Stimulated activated CD4-positive, alpha-beta T cell treated with anti-CD3 and anti-CD28 coated beads, Interleukin-12 subunit alpha, Interleukin-12 subunit beta, amount 100 ng/mL, for 24 hours (primary cell): ENCODE measurements at places on chromosomes 3 and 15.

- DNase-seq, result no peak
These were observed 1.4 kb downstream of the PFN2 start for GRCh38 chr3:149969110-149969939.

DNA sequence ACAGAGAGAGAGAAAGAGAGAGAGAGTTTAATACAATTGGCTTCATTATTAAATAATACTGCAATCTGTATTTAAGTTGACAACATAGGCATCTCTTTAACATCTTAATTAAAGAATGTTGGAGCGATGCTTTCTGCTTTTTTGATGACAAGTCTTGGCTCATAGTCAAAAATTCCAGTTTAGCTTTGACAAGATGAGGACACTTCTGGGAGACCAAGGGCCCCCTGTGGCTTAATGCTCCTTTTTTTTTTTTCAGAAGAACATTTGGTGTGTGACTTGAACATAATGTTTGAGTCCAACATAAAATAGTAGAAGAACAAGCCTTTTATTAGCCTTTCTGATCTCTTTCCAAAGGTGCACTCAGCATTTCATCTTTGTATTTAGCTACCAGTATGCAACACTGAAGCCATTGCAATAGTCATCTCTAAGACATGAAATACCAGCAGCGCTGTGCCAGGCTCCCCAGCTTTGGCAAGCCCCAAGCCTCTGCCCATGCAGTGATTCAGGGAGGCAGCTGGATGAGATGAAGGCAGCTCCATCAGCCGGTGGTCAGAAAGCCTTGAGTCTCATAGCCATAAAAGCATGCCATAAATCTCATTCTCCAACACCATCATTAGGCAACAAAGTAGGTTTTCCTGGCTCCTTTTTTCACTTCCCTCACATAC lies 349.4 kb upstream of the SEMA6D start:
- DNase-seq, result no peak

- no peak for DNase-seq
These were observed 586.9 kb upstream of the SGO1 start for GRCh38 chr3:20772869-20773268.

DNA sequence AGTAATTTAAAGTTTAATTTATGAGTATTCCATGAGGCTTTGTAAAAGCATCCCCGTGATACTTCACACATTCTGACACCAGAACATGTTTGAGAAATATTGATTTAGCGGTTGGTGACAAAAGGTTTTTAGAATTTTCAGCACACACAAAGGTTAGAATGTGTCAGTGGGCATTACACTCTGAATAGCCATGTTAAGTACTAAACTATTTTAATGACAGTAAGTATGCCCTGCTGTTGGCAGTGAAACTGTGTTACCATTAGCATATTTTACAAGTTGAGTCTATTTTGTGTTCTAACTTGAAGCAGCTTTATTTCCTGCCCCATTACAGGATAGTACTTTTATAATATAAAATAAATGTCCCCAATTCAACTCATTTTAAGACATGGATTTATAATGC lies 66.5 kb downstream of the ADAMTSL3 start:
- no peak for DNase-seq

GRCh38 chr3:141963301-141963700 lies 86.9 kb downstream of the ATP1B3 start:
- no peak for DNase-seq

GRCh38 chr15:69869291-69869690 lies 228.4 kb downstream of the TLE3 start:
- no peak for DNase-seq

DNA sequence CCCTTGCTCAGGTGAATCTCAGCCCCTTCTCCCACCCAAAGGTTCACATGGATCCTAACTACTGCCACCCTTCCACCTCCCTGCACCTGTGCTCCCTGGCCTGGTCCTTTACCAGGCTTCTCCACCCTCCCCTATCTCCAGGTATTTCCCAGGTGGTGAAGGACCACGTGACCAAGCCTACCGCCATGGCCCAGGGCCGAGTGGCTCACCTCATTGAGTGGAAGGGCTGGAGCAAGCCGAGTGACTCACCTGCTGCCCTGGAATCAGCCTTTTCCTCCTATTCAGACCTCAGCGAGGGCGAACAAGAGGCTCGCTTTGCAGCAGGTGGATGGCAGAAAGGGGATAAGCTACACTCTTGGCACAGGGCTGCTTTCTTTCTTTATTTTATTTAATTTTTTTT lies 4.5 kb downstream of the FAM131A start:
- no peak for DNase-seq

- DNase-seq, result no peak
These were observed 34.0 kb upstream of the HRH1 start for GRCh38 chr3:11120091-11120805.

- DNase-seq, result no peak
These were observed 1.7 kb downstream of the GABRG3 start for GRCh38 chr15:26972636-26973035.

- no peak for DNase-seq
These were observed 72.3 kb upstream of the ICE2 start for GRCh38 chr15:60551147-60551780.

- DNase-seq, result no peak
These were observed 282.1 kb downstream of the THSD4 start for GRCh38 chr15:71397377-71397776.

GRCh38 chr3:110393941-110394340 lies 677.7 kb upstream of the NECTIN3 start:
- DNase-seq, result no peak

GRCh38 chr3:115814778-115815380 lies 191.6 kb downstream of the GAP43 start:
- DNase-seq, result peak; percentile 35

- DNase-seq, result no peak
These were observed 92.9 kb downstream of the LRRC3B start for GRCh38 chr3:26715431-26715830.

- DNase-seq, result no peak
These were observed 312.2 kb downstream of the RYR3 start for GRCh38 chr15:33623010-33623409.

DNA sequence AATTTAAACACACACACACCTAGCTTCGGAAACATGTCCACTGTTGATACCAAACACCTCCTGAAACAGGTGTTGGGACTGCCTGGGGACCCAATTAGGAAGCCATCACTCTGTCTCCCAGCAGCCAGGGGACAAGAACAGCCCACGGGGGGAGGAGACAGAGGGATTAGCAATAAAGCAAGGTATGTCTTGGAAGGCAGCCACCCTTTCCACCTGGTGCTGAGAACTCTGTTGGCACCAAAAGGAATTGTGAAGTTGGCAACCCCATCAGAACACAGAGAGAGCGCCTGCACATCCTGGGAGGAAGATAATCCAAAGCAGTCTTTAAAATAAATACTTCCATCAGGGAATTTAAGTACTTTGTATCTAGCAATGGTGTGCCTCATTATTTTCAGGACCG lies 111.0 kb downstream of the ADAMTS17 start:
- no peak for DNase-seq

- DNase-seq, result no peak
These were observed 5.6 kb downstream of the AHSG start for GRCh38 chr3:186618318-186618938.

DNA sequence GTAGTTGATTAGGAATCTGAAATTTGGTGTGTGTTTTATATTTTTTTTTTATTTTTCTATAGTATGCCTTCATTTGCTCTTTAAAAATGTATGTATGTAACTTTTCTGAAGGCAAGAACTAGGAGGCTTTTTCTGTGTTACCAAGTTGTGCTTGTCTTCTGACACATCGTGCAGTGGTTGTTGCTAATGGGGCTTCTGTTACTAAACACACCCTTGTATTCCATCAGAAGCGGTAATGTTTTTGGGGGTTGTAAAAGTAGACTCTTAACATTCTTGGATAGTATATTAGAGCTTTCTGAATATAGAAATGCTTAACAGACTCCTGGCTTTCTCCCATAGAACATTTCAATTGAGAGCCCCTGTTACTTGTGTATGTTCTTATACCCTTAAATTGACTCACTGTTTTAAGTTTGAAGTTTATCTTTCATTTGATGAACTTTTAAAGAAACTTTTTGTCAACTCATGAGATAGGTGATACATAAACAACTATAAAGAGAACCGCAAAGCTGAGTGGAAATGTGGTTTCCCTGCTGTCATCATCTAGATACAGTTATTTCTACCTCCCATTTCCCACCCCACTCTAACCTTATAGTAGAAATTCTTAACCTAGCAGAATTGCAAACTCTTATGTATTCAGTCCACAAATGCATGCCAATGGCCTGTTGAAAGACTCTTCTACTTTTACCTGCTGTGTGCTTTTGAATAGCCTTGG lies 2.5 kb downstream of the TIPARP start:
- DNase-seq, result no peak

DNA sequence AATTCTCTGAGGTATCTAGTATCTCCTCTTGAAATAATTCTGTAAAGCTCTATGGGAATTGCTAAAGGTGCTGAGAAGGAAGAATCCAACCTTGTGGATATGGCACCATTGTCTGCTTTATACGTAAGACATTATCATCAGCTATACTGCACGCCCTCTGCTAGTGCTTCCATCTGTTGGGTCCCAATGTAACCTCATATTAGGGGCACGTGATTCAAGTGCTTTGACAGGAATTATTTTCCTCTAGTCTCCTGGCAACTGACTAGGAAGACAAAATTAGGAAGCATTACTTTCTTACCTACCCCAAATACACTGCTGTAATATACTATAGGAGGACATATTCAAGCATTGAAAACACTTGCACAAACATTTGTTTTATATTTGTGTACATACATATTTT lies 24.0 kb downstream of the COPS2 start:
- no peak for DNase-seq

GRCh38 chr3:9019259-9019961 lies 56.1 kb upstream of the RAD18 start:
- DNase-seq, result no peak

DNA sequence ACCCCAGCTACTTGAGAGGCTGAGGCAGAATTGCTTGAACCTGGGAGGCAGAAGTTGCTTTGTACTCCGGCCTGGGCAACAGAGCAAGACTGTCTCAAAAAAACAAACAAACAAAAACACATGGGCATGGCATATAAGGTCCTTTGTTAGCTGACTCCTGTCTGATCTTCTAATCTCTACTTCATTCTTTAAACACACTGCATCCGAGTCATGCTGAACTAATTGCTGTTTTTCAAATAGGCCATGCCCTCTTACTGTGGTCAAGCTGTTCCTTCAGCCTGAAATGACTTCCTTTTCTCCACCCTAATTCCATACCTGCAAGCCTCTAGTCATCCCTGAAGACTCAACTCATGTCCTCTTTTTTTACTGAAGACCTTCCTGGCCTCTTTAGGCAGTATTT lies 22.3 kb upstream of the SLMAP start:
- DNase-seq, result no peak

GRCh38 chr3:186790261-186790981 lies 7.0 kb downstream of the EIF4A2 start:
- DNase-seq, result no peak

- DNase-seq, result no peak
These were observed 65.5 kb downstream of the ADCY5 start for GRCh38 chr3:123383091-123384053.

DNA sequence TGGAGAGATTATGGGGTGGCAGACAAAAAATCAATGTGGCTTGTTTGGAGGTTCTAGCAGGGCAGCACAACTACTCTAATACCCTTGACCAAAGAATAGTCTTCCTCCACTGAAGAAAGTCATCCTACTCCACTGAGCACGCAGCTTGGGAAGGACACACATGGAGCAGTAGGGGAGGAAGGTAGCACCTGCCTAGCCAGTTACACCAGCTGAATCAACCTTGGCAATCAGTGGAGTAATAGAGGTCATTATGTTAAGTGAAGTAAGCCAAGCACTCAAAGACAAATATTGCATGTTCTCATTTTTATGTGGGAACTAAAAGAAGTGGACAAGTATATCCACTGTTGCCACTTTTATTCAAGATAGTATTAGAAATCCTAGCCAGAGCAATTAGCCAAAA lies 555.8 kb upstream of the ALCAM start:
- DNase-seq, result no peak

- DNase-seq, result no peak
These were observed 53.0 kb downstream of the PIAS1 start for GRCh38 chr15:68107142-68107541.

- DNase-seq, result no peak
These were observed 44.0 kb downstream of the CEMIP start for GRCh38 chr15:80823120-80823519.

DNA sequence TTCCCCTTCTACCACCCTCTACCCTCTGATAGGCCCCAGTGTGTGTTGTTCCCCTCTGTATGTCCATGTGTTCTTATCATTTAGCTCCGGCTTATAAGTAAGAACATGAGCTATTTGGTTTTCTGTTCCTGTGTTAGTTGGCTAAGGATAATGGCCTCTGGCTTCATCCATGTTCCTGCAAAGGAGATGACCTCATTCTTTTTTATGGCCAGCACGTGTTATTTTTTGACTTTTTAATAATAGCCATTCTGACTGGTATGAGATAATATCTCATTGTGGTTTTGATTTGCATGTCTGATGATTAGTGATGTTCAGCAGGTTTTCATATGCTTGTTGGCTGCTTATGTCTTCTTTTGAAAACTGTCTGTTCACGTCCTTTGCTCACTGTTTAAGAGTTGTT lies 63.1 kb upstream of the NPHP3 start:
- DNase-seq, result no peak

GRCh38 chr3:59654123-59654479 lies 604.3 kb upstream of the CFAP20DC start:
- no peak for DNase-seq

- DNase-seq, result no peak
These were observed 53.2 kb upstream of the FNDC3B start for GRCh38 chr3:171986176-171986575.

- DNase-seq, result no peak
These were observed 31.2 kb upstream of the CCDC80 start for GRCh38 chr3:112671930-112672715.

DNA sequence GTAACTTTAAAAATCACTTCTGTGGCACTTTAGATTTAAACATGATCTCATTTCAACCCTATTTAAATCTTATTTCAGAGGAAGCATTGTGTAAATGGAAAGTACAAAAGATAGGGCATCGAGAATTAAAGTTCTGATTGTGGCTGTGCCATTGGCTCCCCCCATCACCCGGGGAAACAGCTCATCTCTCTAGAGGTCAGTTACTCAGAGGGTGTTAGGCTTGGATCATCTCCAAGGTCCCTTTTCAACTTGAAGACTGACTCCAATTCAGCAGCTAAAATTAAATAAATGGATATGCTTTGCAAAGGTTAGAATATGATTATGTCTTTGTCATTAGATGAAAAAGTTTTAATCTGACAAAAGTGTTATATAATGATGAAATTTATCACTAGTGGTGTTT lies 20.1 kb downstream of the CADM2 start:
- no peak for DNase-seq
